ENCODE measurements at places on chromosomes 5 and 9.

GRCh38 chr5:68007451-68007850 lies 208.1 kb upstream of the PIK3R1 start:
- no peak for DNase-seq

GRCh38 chr9:95447660-95448420 lies 68.9 kb downstream of the PTCH1 start:
- no peak for DNase-seq

GRCh38 chr5:53856506-53856905 lies 296.1 kb downstream of the NDUFS4 start:
- no peak for DNase-seq

GRCh38 chr9:34430843-34431437 lies 27.4 kb downstream of the FAM219A start:
- peak; percentile 86 for DNase-seq

GRCh38 chr5:97009212-97009898 lies 73.5 kb downstream of the LNPEP start:
- DNase-seq = no peak
